ENCODE measurements at places on chromosomes 16 and 17. TPM values are rescaled to one million over a fixed set of nuclear protein-coding genes. Genes with fewer than 3 reads are reported as not detected.

C16orf74 gene
- total RNA-seq = 1.5 TPM

CHST4 gene
- not detected for total RNA-seq

DNA sequence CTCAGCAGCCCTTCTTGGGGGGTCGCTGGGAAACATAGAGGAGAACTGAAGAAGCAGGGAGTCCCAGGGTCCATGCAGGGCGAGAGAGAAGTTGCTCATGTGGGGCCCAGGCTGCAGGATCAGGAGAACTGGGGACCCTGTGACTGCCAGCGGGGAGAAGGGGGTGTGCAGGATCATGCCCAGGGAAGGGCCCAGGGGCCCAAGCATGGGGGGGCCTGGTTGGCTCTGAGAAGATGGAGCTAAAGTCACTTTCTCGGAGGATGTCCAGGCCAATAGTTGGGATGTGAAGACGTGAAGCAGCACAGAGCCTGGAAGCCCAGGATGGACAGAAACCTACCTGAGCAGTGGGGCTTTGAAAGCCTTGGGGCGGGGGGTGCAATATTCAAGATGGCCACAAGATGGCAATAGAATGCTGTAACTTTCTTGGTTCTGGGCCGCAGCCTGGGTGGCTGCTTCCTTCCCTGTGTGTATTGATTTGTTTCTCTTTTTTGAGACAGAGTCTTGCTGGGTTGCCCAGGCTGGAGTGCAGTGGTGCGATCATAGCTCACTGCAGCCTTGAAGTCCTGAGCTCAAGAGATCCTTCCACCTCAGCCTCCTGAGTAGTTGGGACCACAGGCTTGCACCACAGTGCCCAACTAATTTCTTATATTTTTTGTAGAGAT, 3.4 kb downstream of the STH start:
- H3K4me1 ChIP-seq = peaks cover 2% of the 10 kb centered on the region
- H3K27me3 ChIP-seq = no peaks in the 10 kb centered on the region
- DNase-seq = peak; percentile 73
- H3K27ac ChIP-seq = no peak overlapping the region

KRTAP2-1 gene
- total RNA-seq = not detected

- H3K27me3 ChIP-seq = no peaks in the 10 kb centered on the region
- no peaks in the 10 kb centered on the region for H3K36me3 ChIP-seq
- no peak for DNase-seq
- H3K27ac ChIP-seq = no peak overlapping the region
- no peak overlapping the region for H3K4me3 ChIP-seq
Measured at GRCh38 chr16:19980632-19981265, 92.9 kb downstream of the GPR139 start.

DNA sequence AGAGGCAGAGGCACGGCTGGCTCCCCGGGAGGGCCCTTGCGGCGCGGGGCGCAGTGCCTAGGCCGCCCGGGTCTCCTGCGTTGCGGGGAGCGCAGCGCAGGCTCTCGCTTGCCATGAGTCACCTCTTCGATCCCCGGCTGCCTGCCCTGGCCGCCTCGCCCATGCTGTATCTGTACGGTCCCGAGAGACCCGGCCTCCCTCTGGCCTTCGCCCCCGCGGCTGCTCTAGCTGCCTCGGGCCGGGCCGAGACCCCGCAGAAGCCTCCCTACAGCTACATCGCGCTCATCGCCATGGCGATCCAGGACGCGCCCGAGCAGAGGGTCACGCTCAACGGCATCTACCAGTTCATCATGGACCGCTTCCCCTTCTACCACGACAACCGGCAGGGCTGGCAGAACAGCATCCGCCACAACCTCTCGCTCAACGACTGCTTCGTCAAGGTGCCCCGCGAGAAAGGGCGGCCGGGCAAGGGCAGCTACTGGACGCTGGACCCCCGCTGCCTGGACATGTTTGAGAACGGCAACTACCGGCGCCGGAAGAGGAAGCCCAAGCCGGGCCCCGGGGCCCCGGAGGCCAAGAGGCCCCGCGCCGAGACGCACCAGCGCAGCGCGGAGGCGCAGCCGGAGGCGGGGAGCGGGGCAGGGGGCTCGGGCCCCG, 390 bp downstream of the FOXL1 start:
- no peak for DNase-seq
- H3K4me1 ChIP-seq = no peaks in the 10 kb centered on the region
- no peaks in the 10 kb centered on the region for H3K36me3 ChIP-seq
- H3K27ac ChIP-seq = no peak overlapping the region

GRCh38 chr16:87580855-87581261, 21.4 kb upstream of the JPH3 start:
- H3K4me1 ChIP-seq = peaks cover 20% of the 10 kb centered on the region
- no peaks in the 10 kb centered on the region for H3K27me3 ChIP-seq
- no peak overlapping the region for H3K4me3 ChIP-seq
- H3K27ac ChIP-seq = no peak overlapping the region
- no peaks in the 10 kb centered on the region for H3K36me3 ChIP-seq

DNA sequence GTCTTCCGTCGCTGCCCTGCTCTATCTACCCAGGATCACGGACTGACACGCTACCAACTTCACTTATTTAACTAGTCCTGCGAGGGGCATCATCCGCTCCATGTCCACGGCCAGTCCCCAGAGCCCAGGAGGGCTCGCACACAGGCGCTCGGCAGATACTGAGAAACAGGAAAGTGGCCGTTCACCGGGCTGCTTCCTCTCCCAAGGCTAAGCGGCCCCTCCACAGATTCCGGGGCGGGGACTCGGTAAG, 388 bp downstream of the OXLD1 start:
- peak overlapping the region; percentile 32 for H3K27ac ChIP-seq
- DNase-seq = no peak
- H3K27me3 ChIP-seq = no peaks in the 10 kb centered on the region
- no peaks in the 10 kb centered on the region for H3K36me3 ChIP-seq
- H3K4me1 ChIP-seq = peaks cover 12% of the 10 kb centered on the region

KRTAP4-9 gene
- total RNA-seq = not detected

- no peak overlapping the region for H3K27ac ChIP-seq
- H3K36me3 ChIP-seq = no peaks in the 10 kb centered on the region
- no peak overlapping the region for H3K4me3 ChIP-seq
- H3K27me3 ChIP-seq = no peaks in the 10 kb centered on the region
Measured at GRCh38 chr17:74633326-74633725, 9.8 kb upstream of the CD300E start.

DNA sequence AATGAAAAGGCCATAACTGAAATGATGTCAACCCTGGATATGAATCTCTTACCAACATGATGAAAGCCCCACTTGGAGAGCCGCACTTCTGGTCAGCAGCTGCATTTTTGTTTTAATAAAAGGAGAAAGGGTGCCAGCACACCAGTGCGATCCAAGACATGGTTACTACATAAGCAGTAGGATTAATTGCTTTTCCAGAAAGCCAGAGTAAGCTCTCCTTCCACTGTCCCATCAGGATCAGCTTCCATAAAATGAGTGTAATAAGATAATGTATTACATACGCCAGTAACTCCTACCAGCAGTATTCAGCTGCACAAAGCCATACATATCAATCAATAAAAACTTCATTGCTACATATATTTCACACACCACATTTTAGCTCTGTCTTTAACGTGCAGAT, 26.3 kb upstream of the NACA2 start:
- no peaks in the 10 kb centered on the region for H3K36me3 ChIP-seq
- H3K4me1 ChIP-seq = no peaks in the 10 kb centered on the region
- H3K27ac ChIP-seq = no peak overlapping the region
- no peak overlapping the region for H3K4me3 ChIP-seq

TNK1 gene
- 5.6 TPM for total RNA-seq

- H3K27ac ChIP-seq = no peak overlapping the region
- no peaks in the 10 kb centered on the region for H3K27me3 ChIP-seq
- H3K4me1 ChIP-seq = peaks cover 3% of the 10 kb centered on the region
- no peak for DNase-seq
- no peaks in the 10 kb centered on the region for H3K36me3 ChIP-seq
Measured at GRCh38 chr16:53369921-53370320, 64.3 kb upstream of the RBL2 start.

DNA sequence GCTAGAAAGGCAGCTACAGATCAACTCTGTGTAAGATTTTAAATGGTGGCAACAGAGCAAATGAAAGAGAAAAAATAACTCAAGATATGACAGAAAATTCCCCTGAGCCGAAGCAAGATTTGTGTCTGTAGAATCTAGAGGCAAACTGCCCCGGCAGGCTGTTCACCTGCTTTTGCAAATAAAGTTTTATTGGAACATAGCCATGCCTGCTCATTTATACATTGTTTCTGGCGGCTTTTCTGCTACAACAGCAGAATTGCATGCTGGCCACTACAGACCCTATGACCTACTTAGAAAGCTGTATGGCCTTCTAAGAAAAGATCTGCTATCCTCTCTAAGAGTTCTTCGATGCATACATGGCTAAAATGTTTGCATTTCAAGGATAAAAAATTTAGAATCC, 119.5 kb downstream of the SALL1 start:
- H3K4me3 ChIP-seq = no peak overlapping the region
- H3K36me3 ChIP-seq = no peaks in the 10 kb centered on the region
- no peak overlapping the region for H3K27ac ChIP-seq
- DNase-seq = no peak

- no peak overlapping the region for H3K27ac ChIP-seq
- no peaks in the 10 kb centered on the region for H3K27me3 ChIP-seq
- H3K36me3 ChIP-seq = no peaks in the 10 kb centered on the region
- H3K4me1 ChIP-seq = peaks cover 15% of the 10 kb centered on the region
- no peak overlapping the region for H3K4me3 ChIP-seq
Measured at GRCh38 chr16:89502081-89502843, 5.9 kb upstream of the SPG7 start.

GRCh38 chr16:68526143-68526781, 12.8 kb upstream of the ZFP90 start:
- no peaks in the 10 kb centered on the region for H3K36me3 ChIP-seq
- peaks cover 7% of the 10 kb centered on the region for H3K4me1 ChIP-seq
- H3K27me3 ChIP-seq = no peaks in the 10 kb centered on the region
- no peak overlapping the region for H3K27ac ChIP-seq
- DNase-seq = no peak

EVPL gene
- total RNA-seq = 1.0 TPM

DNA sequence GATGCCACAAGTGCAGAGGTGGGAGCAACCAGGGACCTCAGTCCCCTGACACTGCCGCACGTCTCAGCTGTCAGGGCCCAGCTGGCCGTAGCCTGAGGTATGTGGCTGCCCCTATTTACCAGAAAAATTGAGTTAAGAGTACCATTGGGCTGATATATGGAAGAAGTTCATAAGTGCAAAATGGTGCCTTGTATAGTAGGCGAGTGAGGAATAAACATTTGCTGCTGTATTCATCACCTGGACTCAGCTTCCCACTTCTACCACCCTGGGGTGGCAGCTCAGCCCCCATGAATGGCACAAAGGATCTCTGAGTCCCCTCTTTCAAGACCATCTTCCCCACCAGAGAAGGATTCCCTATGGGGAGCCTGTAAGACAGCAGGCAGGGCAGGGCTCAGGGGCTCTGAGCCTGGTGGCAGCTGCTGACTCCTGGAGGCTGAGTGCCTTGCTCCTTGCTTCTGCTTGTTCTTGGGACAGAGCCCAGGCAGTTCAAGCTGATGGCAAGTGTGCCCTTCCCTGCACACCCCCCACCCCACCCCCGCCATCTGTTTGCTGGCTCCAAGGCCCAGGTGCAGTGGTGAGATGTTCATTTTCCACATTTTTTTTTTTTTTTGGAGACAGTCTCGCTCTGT, 29.0 kb downstream of the TRPV2 start:
- H3K4me3 ChIP-seq = no peak overlapping the region
- DNase-seq = no peak
- peaks cover 15% of the 10 kb centered on the region for H3K4me1 ChIP-seq
- peak overlapping the region; percentile 52 for H3K27ac ChIP-seq
- H3K36me3 ChIP-seq = no peaks in the 10 kb centered on the region

GRCh38 chr16:22262460-22262859, 34.7 kb upstream of the POLR3E start:
- H3K27me3 ChIP-seq = no peaks in the 10 kb centered on the region
- no peak overlapping the region for H3K27ac ChIP-seq
- H3K4me1 ChIP-seq = no peaks in the 10 kb centered on the region

CIAPIN1 gene
- total RNA-seq = 18.5 TPM

GRCh38 chr17:21467739-21468490, 91.8 kb downstream of the KCNJ12 start:
- H3K36me3 ChIP-seq = no peaks in the 10 kb centered on the region
- no peaks in the 10 kb centered on the region for H3K4me1 ChIP-seq
- no peak overlapping the region for H3K27ac ChIP-seq
- H3K27me3 ChIP-seq = no peaks in the 10 kb centered on the region

- no peaks in the 10 kb centered on the region for H3K36me3 ChIP-seq
- no peaks in the 10 kb centered on the region for H3K27me3 ChIP-seq
- DNase-seq = peak; percentile 58
Measured at GRCh38 chr17:2025220-2025621, at the start of gene RTN4RL1. TSS of gene RTN4RL1 (minus strand) at chr17:2025334. CDS start at chr17:2024865, 469 bp downstream.

- DNase-seq = peak; percentile 81
- peaks cover 7% of the 10 kb centered on the region for H3K4me1 ChIP-seq
- no peak overlapping the region for H3K27ac ChIP-seq
- no peaks in the 10 kb centered on the region for H3K36me3 ChIP-seq
Measured at GRCh38 chr16:85275533-85276249, 163.4 kb upstream of the CIBAR2 start.

GDPD3 gene
- 4.6 TPM for total RNA-seq

- no peaks in the 10 kb centered on the region for H3K27me3 ChIP-seq
- no peak overlapping the region for H3K4me3 ChIP-seq
- H3K27ac ChIP-seq = no peak overlapping the region
- H3K4me1 ChIP-seq = no peaks in the 10 kb centered on the region
- no peaks in the 10 kb centered on the region for H3K36me3 ChIP-seq
Measured at GRCh38 chr17:73546114-73546513, 98.1 kb downstream of the SDK2 start.

DNA sequence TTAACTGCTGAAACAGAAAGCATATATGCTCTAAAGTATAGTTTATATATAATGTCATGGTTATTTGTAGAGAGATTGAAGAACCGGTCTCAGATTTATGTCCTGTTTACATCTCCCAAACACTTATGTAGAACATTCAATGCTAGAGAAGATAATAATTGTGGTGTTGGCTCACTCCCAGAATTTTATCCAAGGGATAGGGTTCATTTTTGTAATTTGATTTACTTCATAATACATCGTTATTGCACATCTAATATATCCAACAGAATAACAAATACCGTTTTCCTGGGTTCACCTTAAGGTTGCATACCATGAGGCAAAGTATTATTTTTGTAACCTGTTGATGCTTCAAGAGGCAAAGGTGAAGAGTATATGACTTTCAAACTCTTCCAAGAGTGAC, 202.8 kb upstream of the TBX2 start:
- no peak for DNase-seq
- H3K4me3 ChIP-seq = no peak overlapping the region
- H3K36me3 ChIP-seq = no peaks in the 10 kb centered on the region
- no peaks in the 10 kb centered on the region for H3K27me3 ChIP-seq
- no peak overlapping the region for H3K27ac ChIP-seq
- H3K4me1 ChIP-seq = no peaks in the 10 kb centered on the region

AXIN2 gene
- 47.7 TPM for total RNA-seq

KRTAP2-3 gene
- total RNA-seq = not detected

GRCh38 chr17:57629470-57629869, 115.6 kb downstream of the CCDC182 start:
- H3K4me1 ChIP-seq = no peaks in the 10 kb centered on the region
- no peak overlapping the region for H3K4me3 ChIP-seq
- no peaks in the 10 kb centered on the region for H3K27me3 ChIP-seq
- no peak for DNase-seq

Measured in ovary (tissue), 10 donors.